Body of pancreas (tissue), 4 donors: ENCODE measurements at places on chromosomes 16 and 17.

DNA sequence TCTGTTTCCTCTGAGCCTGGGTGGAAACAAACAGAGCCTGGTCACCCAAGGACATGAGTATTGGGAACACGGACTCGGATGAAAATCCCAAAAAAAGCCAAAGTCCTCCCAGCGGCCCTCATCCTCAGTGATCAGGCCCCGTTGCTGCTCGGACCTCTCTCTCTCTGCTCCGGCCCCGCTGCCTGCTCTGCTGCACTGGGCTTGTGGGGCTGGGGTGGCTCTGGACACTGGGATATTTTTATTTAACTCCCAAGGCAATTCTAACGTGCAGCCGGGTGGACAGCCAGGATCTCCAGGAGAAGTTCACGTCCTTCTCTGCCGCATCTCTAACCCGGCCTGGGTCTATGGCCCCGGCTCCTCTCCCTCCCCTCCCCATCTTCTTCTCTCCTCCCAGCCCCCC lies 280.9 kb upstream of the TNRC6C start:
- DNase-seq, result no peak

DNA sequence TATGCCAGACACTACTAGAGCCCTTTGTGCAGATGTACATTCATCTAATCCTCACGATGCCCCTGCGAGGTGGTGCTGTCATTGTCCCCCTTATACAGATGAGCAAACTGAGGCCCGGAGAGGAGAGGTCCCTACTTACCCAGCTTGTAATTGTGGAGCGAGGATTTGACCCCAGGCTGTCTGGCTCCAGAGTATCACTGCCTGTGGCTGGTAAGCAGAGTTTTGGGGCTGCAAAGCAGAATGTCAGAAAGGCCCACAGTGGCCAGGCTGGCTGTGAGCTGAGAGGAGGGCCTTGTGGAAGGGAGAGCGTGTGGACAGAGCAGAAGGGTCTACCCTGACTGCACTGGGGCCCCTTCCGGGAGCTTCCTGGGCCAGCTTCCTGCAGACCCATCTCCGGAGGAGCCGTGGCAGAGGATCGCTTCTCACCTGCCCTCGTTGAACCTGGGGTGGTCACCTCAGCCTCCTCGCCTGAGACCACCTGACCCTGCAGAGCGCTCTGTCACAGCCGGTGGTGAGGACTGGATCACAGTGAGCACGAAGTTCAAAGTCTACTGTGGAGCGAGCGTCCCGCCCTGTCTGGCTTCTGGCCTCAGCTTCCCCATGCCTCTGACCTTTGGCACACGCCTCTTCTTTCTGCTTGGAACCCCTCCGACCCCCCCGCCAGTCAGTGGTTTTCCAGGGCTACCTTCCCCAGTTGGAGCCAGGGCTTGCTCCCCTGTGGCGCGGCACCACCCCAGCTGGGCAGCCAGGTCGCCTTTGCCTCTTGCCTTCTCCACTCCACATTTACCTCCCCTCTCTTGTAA lies 12.1 kb downstream of the CMIP start:
- DNase-seq, result no peak

- DNase-seq, result no peak
Observed at GRCh38 chr17:34259146-34259545, 4.1 kb downstream of the CCL2 start.

DNA sequence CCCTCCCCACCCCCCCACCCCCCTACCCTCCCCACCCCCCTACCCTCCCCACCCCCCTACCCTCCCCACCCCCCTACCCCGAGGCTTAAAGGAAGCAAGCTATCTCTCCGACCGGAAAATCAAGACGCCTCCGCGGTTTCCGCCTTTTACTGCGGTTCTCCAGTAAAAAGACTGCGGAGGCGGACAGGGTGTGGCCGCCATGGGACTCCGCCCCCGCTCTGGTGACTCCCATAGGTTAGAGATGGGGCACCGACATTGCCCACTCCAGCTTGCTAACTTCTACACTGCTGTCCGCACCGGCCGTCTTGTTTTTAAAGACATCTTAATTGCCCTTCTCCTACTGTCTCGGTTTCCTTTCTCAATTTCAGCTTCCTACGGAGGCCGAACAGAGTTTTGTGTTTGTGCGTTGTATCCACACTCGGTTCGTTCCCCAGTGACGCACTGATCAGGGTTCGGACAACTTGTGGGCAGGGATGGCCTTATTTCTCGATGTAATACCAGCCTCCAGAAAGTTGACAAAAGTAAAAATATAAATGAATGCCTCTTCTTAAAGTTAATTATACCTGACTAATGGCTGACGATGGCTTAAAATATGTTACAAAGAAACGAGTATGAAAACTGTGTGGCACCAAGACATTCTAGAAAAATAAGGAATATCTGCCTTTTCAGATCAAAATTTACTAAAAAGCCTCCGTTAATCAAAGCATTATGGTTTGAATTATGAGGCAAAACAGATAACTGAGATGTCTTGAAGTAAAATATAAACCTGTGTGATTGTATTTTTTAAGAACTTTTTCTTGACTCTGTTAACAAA lies 1.1 kb upstream of the ZNF200 start:
- DNase-seq, result no peak

DNA sequence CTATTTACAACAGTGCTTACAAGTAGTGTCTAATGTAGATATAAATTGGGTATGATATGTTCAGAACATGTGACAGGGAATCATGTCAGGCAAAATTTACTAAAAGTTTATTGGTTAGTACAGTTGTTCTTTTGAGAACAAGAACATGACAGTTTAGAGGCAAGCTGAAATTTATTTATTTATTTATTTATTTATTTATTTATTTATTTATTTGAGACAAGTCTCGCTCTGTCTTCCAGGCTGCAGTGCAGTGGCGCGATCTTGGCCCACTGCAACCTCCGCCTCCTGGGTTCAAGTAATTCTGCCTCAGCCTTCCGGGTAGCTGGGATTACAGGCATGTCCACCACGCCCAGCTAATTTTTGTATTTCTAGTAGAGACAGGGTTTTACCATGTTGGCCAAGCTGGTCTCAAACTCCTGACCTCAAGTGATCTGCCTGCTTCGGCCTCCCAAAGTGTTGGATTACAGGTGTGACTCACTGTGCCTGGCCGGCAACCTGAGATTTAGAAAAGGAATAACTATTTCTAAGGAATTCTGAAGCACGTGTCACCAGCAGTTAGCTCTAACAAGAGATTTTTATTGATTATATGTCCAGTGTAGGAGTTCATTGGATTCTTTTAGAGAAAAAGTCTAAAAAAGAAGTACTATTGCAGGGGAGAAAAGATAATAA lies 24.9 kb downstream of the MRTFB start:
- peak; percentile 67 for DNase-seq

DNA sequence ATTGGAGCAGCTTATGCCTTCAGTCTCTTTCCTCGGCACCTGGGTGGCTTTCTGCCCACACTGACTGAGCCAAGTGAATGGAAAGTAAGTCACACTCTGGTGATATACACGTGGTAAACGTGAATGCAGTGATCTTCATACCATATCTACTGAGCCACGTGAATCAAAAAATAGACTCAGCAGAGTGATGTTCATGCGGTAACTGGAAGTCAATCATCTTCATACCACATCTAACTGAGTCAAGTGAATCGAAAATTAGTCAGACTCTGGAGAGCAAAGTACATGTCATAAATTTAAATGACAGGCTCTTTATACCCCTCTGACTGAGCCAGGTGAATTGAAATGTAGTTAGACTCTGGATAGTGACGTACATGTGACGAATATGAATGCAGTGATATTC lies 47.1 kb upstream of the ARL4D start:
- no peak for DNase-seq

- no peak for DNase-seq
Observed at GRCh38 chr17:21508211-21508610, 132.1 kb downstream of the KCNJ12 start.

GRCh38 chr17:61619493-61619892 lies 28.5 kb upstream of the NACA2 start:
- no peak for DNase-seq

DNA sequence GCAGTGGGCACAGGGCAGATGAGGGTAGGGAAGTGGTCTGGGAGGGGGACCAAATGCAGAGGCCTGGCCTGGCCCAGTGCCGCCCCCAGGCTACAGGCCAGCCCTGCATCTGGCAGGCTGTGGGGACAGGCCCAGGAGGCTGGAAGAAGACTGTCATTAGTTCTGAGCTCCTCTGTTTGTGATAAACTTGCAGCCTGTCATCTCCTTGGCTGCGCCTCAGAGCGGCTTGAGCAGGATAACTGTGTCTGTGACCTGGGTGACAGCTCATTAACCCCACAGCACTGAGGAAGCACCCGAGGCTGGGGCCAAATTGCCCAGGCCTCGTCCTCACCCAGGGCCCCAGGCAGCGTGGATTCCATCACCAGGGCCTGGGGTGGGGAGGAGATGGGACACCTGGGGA lies 23.9 kb downstream of the ABCC3 start:
- no peak for DNase-seq

GRCh38 chr16:27779641-27780164 lies 229.8 kb downstream of the KATNIP start:
- DNase-seq, result peak; percentile 17

- DNase-seq, result no peak
Observed at GRCh38 chr17:31838636-31839225, 20.3 kb downstream of the COPRS start.

DNA sequence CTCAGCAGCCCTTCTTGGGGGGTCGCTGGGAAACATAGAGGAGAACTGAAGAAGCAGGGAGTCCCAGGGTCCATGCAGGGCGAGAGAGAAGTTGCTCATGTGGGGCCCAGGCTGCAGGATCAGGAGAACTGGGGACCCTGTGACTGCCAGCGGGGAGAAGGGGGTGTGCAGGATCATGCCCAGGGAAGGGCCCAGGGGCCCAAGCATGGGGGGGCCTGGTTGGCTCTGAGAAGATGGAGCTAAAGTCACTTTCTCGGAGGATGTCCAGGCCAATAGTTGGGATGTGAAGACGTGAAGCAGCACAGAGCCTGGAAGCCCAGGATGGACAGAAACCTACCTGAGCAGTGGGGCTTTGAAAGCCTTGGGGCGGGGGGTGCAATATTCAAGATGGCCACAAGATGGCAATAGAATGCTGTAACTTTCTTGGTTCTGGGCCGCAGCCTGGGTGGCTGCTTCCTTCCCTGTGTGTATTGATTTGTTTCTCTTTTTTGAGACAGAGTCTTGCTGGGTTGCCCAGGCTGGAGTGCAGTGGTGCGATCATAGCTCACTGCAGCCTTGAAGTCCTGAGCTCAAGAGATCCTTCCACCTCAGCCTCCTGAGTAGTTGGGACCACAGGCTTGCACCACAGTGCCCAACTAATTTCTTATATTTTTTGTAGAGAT lies 3.4 kb downstream of the STH start:
- peak; percentile 88 for DNase-seq

DNA sequence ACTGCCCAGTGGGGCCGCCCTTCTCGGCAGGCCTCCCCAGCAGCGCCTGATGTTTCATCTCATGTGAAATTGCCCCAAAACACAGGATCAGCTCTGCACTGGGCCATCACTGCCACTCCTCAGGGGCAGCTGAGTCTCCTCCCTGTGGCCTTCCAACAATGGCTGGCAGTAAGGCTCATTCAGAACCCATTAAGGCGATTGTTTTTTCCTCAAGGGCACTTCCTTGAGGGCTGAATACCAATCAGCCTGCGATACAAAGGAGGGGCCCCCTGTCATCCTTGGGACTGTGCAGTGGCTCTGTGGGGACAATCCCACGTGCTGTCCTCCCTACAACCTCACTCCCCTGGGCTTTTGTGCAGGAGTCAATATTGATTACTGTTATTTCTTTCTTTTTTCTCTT lies 47.5 kb downstream of the XYLT1 start:
- DNase-seq, result no peak

- DNase-seq, result no peak
Observed at GRCh38 chr17:38761612-38762011, 9.1 kb downstream of the PSMB3 start.

- peak; percentile 45 for DNase-seq
Observed at GRCh38 chr17:5526821-5527598, 40.6 kb downstream of the MIS12 start.

GRCh38 chr16:88692861-88693260 lies 6.6 kb upstream of the SNAI3 start:
- no peak for DNase-seq

DNA sequence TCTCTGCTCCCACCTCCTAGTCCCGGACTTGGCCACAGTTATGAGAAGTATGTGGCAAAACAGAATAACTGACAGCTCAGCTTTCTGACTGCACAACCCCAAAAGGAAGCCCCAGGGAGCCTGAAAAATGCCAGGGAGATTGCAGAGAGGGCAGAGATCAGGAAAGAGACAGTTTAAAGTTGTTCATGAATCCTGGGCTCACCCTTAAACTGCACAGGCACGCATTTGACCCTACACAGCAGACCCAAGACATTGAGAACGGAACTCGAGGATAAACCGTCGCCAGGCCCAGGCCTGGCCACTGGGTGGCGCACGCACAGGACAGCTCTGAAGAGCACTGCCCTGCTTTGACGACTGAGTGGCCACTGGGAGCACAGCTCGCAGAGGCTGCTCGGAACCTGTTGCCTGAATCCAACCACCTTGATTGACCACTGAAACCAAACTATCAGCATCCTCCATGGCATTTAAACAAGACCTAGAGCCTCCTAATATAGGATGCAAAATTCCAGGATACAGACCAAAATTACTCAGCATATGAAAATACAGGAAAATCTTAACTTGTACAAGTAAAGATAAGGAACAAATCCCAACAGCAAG lies 114.0 kb downstream of the C16orf95 start:
- DNase-seq, result peak; percentile 49
